NCI-H510A (cell line): ENCODE measurements at places on chromosomes 16 and 17.

GRCh38 chr17:39744075-39744835 lies 6.5 kb downstream of the GRB7 start:
- DNase-seq = no peak

GRCh38 chr16:69619514-69619913 lies 53.7 kb downstream of the NFAT5 start:
- no peak for DNase-seq

GRCh38 chr17:62919388-62919787 lies 46.6 kb upstream of the TANC2 start:
- DNase-seq = no peak

GRCh38 chr16:15788846-15789239 lies 68.0 kb downstream of the MYH11 start:
- no peak for DNase-seq

DNA sequence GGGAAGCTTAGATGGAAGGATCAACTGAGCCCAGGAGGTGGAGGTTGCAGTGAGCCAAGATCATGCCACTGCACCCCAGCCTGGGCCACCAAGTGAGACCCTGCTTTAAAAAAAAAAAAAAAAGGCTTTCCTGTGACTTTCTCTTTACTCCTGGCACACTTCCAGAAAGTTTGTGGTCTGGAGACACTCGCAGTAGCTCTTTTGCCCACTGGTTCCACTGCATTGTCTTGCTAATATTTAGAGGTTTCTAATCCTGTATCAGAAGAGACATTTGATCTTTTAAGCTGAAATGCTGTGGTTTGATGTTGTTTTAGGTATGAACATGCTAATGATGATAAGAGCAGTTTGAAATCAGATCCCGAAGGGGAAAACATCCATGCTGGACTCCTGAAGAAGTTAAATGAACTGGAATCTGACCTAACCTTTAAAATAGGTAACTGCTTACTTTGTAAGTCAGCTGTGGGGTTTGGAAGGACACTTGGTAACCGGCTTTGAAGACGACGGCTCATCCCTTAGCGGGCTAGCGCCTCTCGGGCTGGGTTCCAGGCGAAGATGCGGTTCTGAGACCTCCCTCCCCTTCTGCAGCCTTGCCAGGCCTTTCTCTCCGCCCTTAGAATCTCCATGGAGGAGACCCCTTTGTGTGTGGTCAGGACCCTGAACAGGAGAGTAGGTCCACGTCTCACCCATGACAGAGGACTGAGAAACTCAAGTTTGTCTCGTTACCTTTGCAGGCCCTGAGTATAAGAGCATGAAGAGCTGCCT lies 23.1 kb downstream of the NTAN1 start:
- DNase-seq = no peak

DNA sequence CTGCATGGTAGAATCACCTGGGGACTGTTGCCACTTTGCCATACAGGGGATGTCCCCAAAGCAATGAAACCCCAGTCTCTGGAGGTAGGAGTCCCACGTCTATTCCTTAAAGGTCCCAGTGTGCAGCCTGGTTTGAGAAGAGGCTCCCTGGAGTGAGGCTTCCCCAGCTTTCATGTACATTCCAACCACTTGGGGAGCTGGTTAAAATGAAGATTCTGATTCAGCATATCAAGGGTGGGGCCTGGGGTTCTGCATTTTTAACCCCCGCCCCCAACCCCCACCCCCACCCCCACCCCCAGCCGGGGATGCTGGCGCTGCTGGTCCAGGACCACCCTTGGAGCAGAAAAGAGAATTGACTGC lies 241.2 kb downstream of the FOXL1 start:
- DNase-seq = no peak

- no peak for DNase-seq
Measured at GRCh38 chr17:15446036-15446435, 21.4 kb downstream of the CDRT4 start.

- DNase-seq = no peak
Measured at GRCh38 chr16:7646821-7647500, 314.3 kb downstream of the RBFOX1 start.

DNA sequence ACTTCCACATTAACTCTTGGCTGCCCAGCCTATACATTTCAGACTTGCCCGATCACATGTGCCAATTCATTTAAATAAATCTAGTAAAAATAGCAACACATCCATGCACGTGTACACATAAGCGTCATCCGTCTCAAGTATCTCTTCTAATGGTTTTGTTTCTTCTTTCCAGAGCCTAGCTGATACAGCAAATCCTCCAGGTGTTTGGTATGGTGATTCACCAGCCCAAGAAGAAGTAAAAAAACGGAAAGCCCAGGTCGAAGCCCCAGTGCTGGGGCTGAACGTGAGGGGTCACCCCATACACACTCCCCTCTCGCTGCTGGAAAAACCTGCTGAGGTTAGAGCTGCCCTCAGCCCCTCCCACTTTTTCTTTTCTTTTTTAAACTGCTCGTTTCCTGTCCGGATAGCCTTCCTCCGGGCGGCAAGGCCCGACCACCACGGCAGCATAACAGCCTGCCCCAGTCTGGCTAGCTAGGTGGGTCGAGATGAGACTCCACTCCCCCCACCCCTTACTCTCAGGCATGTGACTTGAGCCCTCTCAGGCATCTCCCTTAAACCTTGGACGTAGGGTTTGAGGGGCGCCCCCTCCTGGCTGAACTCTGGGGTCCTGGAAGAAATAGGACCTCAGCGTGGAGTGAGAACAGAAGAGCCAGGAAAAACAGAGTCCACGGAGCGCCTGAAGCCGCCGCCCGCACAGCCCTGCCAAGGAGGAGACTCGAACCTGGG lies 13.9 kb upstream of the OR1F1 start:
- DNase-seq = no peak
